ENCODE measurements at places on chromosomes 12 and 14. TPM values are rescaled to one million over a fixed set of nuclear protein-coding genes. Genes with fewer than 3 reads are reported as not detected.

Gene R3HDM2
- total RNA-seq: 55.9 TPM

Gene ASPG
- total RNA-seq: 2.4 TPM

Gene RFLNA
- total RNA-seq: 11.1 TPM

Gene CLEC9A
- total RNA-seq: 0.27 TPM

Gene IL22
- total RNA-seq: not detected

Gene COX8C
- not detected for total RNA-seq

Gene FAM181A
- not detected for total RNA-seq
